ENCODE measurements at places on chromosomes 5 and 9. TPM values are rescaled to one million over a fixed set of nuclear protein-coding genes. Genes with fewer than 3 reads are reported as not detected.

Gene SLC12A7
- 29.9 TPM for total RNA-seq

Gene PIP5KL1
- 2.0 TPM for total RNA-seq

Gene UAP1L1
- total RNA-seq = 16.6 TPM

Gene SELENOP
- total RNA-seq = not detected

Gene GARNL3
- total RNA-seq = 1.8 TPM

Gene RASEF
- 8.1 TPM for total RNA-seq

Gene SMIM33
- total RNA-seq = not detected

Gene C5orf34
- 5.1 TPM for total RNA-seq

Gene ZBTB34
- total RNA-seq = 3.5 TPM

Gene LHX3
- total RNA-seq = 0.08 TPM

Gene RLN2
- total RNA-seq = 0.52 TPM

Gene MAML1
- 15.9 TPM for total RNA-seq

Gene SPACA9
- total RNA-seq = 5.9 TPM

Gene TLX3
- not detected for total RNA-seq

Gene EQTN
- 0.22 TPM for total RNA-seq

Gene LSM11
- total RNA-seq = 2.6 TPM

Gene SMC2
- total RNA-seq = 22.6 TPM

Gene DNAH5
- 2.1 TPM for total RNA-seq

Gene PCDHB7
- 0.05 TPM for total RNA-seq

Gene SMIM23
- total RNA-seq = not detected

Gene PIP5K1B
- total RNA-seq = not detected

Gene ANKRD31
- not detected for total RNA-seq

Gene HOMER1
- total RNA-seq = 4.1 TPM

Gene HAVCR1
- 28.9 TPM for total RNA-seq

Gene PCDHGB6
- total RNA-seq = 0.13 TPM

Gene PLAC8L1
- not detected for total RNA-seq

Gene UBE2D2
- 163 TPM for total RNA-seq

Gene ABO
- not detected for total RNA-seq

Gene ZFP2
- total RNA-seq = not detected

Gene TXNDC8
- total RNA-seq = not detected

Gene INSL6
- not detected for total RNA-seq

Gene ANKRD34B
- 0.16 TPM for total RNA-seq

Gene TAF11L10
- total RNA-seq = not detected

Gene FANCG
- 54.5 TPM for total RNA-seq

Gene SOHLH1
- not detected for total RNA-seq
